Right ventricle myocardium superior (tissue), 1 donor: ENCODE measurements at places on chromosomes 6 and 20. TPM values are rescaled to one million over a fixed set of nuclear protein-coding genes. Genes with fewer than 3 reads are reported as not detected.

AHI1 gene
- 8.5 TPM for total RNA-seq

CST5 gene
- total RNA-seq: not detected

EDN1 gene
- total RNA-seq: 2.2 TPM

NKAPL gene
- 5.1 TPM for total RNA-seq

CRIP3 gene
- 4.1 TPM for total RNA-seq

BTNL2 gene
- not detected for total RNA-seq

DNA sequence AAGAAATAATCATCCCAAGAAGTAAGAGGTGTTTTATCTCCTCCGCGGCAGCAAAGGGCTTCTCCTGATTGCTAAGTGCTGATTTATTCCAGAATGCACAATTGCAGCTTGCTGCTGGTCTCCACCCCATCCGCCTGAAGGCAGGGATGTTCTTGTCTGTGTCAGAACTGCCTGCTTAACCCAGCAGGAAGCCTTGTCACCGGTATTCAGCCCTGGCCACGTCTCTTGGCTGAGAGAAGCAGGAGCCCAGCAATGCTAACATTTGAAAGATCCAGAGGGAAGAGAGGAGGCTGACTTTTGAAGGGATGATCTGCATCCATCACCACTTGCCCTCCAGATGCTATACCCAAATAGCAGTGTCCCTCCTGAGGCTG, 4.2 kb downstream of the SCML4 start:
- DNase-seq: no peak

DNA sequence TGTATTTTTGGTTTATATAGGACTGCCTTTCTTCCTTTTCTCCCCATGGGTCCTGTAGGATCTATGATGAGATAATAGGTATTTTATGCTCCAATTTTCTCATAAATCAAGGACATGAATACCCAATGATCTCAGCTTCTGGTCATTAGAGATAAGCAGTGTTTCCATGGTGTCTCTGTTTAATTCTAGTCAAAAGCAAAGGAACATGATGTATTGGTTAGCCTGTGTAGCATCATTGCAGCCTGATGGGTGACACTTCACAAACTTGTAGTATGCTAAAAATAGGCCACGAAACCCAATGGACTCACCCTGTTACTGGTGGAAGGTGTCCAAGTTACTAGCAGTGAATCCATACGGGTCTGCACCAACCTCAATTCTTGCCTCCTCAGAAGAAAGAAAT, 116.2 kb upstream of the SNX9 start:
- DNase-seq: no peak

DNA sequence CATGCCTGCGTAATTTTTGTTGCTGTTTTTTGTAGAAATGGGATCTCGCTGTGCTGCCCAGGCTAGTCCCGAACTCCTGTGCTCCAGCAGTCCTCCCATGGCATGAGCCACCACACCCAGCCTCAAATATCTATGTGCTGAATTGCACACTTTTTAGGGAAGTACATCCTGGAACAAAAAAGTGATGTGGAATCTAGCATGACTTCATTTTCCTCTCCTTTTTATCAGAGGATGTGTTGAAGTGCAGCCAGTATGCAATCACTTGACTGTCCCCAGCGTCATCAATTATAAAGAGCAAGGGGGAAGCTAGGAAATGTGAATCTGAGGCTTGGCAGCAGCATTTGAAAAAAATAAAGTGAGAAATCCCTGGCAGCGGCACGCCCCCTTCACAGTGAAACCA, 6.4 kb upstream of the EXOC2 start:
- DNase-seq: no peak

- no peak for DNase-seq
Observed at GRCh38 chr6:21883595-21884328, 290.2 kb downstream of the SOX4 start.

DNA sequence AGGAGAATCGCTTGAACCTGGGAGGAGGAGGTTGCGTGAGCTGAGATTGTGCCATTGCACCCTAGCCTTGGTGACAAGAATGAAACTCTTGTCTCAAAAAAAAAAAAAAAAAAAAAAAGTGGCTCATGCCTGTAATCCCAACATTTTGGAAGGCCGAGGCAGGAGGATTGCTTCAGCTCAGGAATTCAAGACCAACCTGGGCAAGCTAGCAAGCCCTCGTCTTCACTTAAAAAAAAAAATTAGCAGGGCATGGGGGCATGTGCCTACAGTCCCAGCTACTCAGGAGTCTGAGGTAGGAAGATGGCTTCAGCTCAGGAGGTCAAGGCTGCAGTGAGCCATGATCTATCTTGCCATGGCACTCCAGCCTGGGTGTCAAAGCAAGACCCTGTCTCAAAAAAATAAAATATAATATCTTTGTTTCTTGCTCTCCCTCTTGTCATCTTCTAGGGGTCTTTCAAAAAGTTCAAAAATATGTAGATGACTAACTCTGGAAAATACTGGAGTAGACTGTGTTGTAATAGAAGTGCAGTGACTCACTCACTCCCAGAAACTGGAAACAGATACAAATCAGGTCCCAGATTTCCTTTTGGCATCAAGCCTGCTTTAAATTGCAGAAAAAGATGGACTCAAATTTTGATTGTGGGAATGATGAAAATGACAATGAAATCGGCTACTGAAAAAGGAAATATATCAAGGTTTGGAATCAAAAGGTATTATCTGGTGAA, 2.8 kb upstream of the GINM1 start:
- DNase-seq: no peak

DNA sequence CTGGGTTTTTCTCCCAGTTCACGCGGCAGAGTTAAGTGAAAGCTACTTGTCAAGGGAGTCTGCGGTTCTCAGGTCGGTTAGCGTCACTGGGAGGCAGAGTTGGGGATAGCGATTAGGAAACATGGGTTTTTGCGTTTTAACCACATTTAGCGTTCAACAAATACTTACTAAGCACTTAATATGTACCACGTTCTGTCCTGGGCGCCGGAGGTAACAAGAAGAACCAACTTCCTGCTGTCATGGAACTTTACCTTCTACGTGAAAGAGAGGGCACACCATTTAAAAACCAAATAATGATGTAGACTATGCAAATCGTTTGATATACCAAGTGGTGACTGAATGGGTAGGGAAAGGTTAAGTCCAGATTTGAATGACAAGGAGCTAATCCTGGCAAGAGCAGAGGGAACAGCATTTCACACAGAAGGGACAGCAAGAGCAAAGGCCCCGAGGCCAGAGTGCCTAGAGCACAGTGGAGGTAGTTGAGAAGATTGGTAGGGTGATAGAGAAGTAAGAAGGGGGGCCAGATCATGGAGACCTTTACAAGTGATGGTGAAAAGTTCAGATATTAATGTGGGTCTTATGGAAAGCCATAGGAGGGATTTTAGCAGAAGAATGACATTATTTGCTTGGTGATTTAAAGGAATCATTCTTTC, 744 bp downstream of the RIOK1 start:
- DNase-seq: no peak
